Thyroid gland (tissue), 4 donors: ENCODE measurements at places on chromosomes 12 and 14. TPM values are rescaled to one million over a fixed set of nuclear protein-coding genes. Genes with fewer than 3 reads are reported as not detected.

Gene TRAF3
- 19.5 TPM for total RNA-seq

Gene CCDC38
- not detected for total RNA-seq

Gene INHBC
- total RNA-seq: not detected

Gene GON7
- 16.9 TPM for total RNA-seq

Gene RAB3IP
- 37.5 TPM for total RNA-seq

Gene ACSS3
- 32.5 TPM for total RNA-seq

Gene LALBA
- total RNA-seq: not detected

Gene CIDEB
- 4.6 TPM for total RNA-seq

Gene SLC8A3
- not detected for total RNA-seq

Gene DLK1
- not detected for total RNA-seq

Gene EXOC3L4
- 0.44 TPM for total RNA-seq

Gene ABCD2
- 0.58 TPM for total RNA-seq

Gene SDSL
- total RNA-seq: 25.2 TPM

Gene TMEM132D
- total RNA-seq: not detected

Gene KRT82
- total RNA-seq: not detected

Gene TAS2R31
- 30.5 TPM for total RNA-seq

Gene EML5
- total RNA-seq: 7.9 TPM

Gene MDGA2
- not detected for total RNA-seq

Gene SPIC
- not detected for total RNA-seq

Gene PTGER2
- total RNA-seq: 1.5 TPM

Gene MMP19
- 2.3 TPM for total RNA-seq

Gene P2RX2
- total RNA-seq: not detected

Gene AICDA
- not detected for total RNA-seq

Gene PAX9
- 1.1 TPM for total RNA-seq

Gene CCDC197
- total RNA-seq: not detected

Gene IFI27
- 60.2 TPM for total RNA-seq

Gene RERG
- total RNA-seq: 6.6 TPM

Gene SP7
- not detected for total RNA-seq

Gene FMNL3
- total RNA-seq: 30.9 TPM

Gene PRICKLE1
- total RNA-seq: 17.2 TPM

Gene CMKLR1
- total RNA-seq: 15.8 TPM

Gene RPS6KA5
- total RNA-seq: 9.2 TPM

Gene OLR1
- 0.67 TPM for total RNA-seq

Gene ETFBKMT
- 5.8 TPM for total RNA-seq

Gene ANKS1B
- 34.5 TPM for total RNA-seq

Gene TRHDE
- total RNA-seq: 0.81 TPM

Gene GPX2
- 4.0 TPM for total RNA-seq

Gene PPP1R36
- total RNA-seq: 0.67 TPM
